ENCODE measurements at places on chromosomes 5 and 9.

DNA sequence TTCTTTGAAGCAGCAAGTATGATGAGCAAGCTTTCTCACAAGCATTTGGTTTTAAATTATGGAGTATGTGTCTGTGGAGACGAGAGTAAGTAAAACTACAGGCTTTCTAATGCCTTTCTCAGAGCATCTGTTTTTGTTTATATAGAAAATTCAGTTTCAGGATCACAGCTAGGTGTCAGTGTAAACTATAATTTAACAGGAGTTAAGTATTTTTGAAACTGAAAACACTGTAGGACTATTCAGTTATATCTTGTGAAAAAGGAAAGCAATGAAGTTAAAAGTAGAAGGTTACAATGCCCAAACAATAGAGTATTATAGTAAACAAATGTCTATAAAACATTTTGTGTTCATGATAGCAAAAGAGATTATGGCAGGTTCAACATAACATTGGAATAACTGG is 88.6 kb downstream of the JAK2 start:
- no peak for DNase-seq

- DNase-seq, result no peak
These were observed 66.0 kb upstream of the PANK3 start for GRCh38 chr5:168645195-168645594.

GRCh38 chr9:126518763-126519162 is 95.0 kb upstream of the LMX1B start:
- DNase-seq, result no peak

GRCh38 chr5:97929383-97929782 is 746.3 kb upstream of the RIOK2 start:
- DNase-seq, result no peak

DNA sequence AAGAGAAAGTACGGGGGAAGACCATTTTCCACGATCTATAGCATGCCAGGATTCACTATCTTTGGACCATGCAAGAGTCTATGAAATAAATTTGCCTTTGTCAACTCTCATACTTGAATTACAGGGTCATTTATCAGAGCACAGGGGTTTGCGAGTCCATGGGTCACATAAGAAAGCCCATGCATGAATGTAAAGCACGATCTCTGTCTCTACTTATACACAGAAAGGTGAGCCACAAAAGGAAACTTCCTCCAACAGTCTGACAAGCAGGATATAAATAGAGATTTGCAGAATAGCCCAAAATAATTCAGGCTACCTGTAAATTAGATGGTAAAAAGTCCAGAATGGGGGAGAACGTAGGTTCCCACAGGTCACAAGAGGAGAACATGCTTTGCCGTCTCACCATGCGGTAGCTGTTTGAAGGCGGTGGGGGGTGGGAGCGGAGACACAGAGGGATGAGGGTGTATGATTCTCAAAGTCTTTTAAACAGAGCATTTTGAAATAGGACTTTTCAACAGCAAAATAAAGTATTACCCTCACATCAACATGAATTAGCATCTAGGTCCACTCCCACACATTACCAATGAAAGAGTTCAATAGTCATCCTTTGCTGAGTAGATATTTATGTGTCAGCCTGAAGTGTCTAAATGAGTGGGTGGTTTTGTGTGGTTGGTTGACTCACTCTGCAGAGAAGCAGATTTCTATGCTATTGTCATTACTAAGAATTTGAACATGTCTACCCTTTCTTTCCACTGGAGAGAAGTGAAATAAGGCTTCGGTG is 279.7 kb downstream of the EBF1 start:
- DNase-seq, result no peak

DNA sequence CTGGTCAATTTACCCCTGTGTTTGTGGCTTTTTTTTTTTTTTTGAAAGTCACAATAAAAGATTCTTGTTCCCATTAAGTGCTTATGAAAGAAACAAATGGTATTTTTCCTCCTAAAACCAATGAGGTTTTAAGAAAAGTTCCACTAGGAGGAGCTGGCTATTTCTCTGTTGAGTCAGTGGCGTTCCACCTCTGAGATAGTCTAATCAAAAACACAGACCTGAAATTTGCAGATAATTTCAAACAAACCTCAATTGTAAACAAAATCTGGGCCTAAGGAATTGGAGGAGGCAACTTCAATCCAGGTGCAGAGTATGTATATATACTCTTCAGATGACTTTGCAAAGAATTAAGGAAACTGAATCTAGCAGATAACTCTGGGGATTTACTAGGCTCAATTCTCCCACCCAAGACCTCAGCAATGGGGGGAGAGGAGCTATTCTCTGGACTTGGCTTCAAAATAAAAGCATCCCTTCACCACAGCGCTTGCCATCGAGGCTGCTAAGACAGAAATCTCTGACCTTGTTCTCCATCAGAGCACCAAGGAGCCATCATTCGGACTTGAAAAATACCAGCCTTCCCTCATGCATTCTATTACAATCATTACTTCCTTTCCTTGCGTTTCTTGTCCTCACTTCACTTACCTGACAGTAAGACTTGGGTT is 52.4 kb downstream of the FANCC start:
- peak; percentile 56 for DNase-seq

GRCh38 chr5:95554647-95555548 is at the start of the genes ARSK and SKIC3:
ARSK (plus strand) TSS chr5:95555101; CDS start chr5:95555279, 178 bp downstream.
SKIC3 (minus strand) TSS chr5:95554977; CDS start chr5:95547150, 7,827 bp downstream.
- DNase-seq, result peak; percentile 99

DNA sequence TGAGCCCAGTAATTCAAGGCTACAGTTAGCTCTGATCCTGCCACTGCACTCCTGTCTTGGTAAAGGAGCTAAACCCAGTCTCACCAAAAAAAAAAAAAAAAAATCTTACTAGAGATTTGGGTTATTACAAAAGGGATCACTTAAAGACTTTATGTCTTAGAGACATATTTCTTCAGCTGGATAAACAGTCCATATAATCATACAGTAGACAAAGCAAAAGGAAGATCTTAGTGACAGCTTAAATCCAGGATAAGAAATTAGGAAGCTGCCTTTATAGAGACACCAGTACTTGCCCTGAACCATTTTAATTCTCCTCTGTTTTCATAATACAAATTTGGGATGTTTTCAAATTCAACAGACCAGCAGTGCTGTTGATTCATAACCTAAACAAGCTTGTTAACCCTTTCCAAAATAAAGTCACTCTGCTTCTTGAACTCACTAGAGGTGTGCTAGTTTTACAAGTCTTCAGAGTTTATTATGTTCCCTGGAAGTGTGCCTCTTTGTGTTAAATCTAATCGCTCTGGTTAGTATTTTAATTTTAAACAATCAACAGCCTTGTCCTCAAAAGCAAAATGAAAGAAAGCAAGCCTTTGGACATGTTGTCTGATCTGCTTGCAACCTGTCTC is 255.5 kb downstream of the ARRDC3 start:
- no peak for DNase-seq

GRCh38 chr5:89721353-89721752 is 688.2 kb downstream of the CETN3 start:
- DNase-seq, result no peak

- DNase-seq, result peak; percentile 21
These were observed 902 bp downstream of the HABP4 start for GRCh38 chr9:96450613-96451528.

- DNase-seq, result no peak
These were observed 375.2 kb downstream of the ARRDC3 start for GRCh38 chr5:91007780-91008402.

DNA sequence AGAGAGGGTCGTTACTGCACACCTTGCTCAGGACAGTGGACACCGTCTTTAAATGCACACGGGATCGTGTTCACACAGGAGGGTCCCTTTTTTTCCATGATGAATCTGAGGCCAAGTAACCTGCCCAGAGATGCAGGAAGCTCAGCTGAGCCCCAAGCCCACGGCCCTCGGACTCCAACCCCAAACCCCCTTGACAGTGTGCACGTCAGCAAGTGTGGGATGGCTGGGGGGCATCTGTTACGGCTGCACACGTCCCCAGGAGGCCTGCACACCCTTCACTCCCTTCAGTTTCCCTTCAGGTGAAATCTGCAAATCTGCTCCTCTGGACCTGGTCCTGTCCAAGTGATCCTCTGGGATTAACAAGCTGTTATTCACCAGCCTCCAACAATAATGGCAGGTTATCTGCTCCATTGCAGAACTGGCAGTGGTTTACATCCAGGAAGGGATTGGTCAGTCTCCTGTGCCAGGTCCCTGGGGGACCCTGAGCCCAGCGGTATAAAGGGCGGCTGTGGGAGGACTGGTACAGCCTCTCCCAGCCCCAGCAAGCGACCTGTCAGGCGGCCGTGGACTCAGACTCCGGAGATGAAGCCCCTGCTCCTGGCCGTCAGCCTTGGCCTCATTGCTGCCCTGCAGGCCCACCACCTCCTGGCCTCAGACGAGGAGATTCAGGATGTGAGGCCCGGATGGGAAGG is at the start of gene LCN1:
Gene LCN1, plus strand, starts transcription at position 525 of the 692 bp plus-strand sequence. Its CDS starts 58 bp downstream, at position 583.
- no peak for DNase-seq

DNA sequence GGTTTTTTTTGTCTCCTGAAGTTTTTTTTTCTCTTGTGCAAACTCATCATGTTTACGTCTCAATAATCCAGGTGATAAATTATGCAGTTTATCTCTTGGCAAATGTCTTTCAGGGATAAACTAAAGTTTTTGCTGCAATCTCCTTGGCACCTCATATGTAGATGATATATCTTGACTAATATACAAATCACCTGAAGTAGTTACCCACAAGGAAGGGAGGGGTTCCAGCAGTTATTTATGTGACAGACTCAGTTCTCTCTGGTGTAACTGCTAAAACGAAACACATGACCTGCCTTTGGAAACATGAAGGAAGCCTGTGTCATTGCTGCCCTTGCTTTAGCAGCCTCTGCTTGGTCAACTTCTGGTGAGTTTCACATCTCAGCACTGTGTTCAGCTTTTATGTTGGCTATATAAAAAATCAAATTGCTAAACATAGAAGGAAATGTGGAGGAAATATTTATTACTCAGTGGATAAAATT is 39.3 kb upstream of the KIAA1958 start:
- peak; percentile 17 for DNase-seq

DNA sequence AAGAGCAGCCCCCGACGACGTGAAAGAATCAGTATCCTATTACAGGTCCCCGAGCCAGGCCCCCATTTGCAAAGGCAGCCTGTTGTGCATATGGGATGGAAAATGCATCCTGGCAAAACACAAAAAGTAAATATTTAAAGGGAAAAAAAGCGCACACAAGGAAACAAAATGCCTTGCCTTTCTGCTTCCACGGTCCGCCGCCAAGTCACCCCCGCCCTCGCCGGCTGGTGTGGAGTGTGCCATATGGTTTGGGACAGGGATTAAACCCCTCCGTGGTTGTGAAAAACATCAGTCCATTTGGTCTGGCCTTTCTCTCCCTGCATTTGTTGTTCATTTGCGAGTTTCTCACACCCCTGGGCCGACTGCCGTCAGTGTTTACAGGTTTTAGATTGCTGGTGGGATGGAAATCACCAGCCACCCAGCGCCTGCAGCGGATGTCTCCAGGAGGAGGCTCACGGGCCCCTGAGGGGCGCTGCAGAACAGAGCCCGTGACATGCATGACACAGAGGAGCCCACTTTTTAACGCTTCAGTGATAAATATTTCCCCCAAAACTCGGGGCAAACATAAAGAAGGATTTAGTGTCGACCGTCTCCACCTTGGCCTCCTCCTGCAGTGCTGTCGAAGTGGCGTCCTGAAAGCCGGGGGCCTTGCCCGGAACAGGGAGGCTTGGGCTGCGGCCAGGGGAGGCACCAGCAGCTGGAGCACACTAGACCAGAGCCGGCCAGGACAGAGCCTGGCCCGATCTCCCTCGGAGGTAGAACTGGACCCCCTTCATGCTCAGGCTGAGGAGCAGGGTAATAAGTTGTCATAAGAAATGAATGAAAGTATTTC is 161.5 kb downstream of the HSD17B3 start:
- no peak for DNase-seq

DNA sequence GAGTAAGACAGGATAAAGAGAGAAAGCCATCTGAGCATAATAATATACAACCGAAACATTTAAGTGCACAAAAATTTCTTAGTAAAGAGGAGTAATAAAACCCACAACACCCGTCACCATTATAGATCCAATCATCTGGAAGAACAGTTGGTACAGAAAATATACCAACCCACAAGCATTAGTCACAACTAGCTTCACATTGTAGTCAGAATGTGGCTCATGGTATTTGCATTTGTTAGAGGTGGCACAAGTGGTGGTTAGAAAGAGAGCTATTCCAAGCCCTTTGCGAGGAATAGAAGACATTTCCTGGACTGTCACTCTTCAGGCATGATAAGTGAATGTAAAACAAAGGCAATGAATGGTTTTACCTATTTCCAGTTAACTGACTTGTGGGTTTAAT is 677.5 kb upstream of the ST8SIA4 start:
- DNase-seq, result no peak

DNA sequence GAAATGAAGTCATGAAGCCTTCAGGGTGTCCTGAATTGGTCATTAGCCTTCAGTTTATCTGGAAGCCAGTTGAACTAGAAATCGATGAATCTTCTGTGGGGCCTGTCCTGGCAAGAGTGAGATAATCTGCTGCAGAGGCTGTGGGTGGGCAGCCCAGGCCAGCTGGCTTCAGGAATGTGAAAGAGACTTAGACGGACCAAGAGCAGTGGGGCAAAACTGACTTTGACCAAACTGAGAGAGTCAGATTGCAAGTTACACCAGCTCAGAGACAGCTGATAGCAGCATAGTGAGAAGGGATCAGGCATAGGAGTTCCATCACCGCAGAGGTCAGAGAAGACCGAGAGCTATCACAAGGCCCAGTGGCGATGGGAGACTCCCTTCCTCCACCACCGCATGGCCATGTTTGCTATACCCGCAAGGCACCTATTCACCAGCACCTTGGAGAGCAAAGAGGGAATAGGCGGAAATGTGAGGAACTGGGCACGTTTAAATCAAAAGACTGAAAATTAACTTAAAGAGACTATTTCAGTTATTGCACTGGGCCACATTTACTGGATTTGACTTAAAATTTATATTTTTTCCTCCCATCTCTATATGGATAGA is 50.0 kb upstream of the GLIS3 start:
- no peak for DNase-seq

GRCh38 chr5:93674866-93675459 is 66.4 kb downstream of the POU5F2 start:
- DNase-seq, result no peak

- peak; percentile 64 for DNase-seq
These were observed 170.5 kb downstream of the ARHGEF28 start for GRCh38 chr5:73796164-73797131.

DNA sequence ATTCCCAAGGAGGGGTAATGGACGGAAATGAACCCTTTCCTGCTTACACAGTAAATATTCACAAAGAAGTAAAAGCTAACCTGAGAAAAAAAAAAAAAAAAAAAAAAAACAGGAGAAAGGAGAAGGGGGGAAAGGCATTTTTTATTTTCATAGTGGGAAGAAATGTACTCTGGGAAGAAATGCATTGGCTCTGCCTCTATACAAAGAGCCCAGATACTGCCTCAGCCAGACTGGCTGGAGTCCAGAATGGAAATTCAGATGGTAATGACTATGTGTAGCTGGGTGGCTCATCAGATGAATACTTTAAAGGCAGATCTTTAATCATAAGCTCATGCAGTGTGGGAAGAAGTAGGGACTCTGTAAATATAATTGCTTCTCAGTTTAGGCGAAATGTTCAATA is 124.9 kb upstream of the ZNF608 start:
- no peak for DNase-seq

GRCh38 chr9:74284581-74285450 is 212.3 kb upstream of the RORB start:
- no peak for DNase-seq

DNA sequence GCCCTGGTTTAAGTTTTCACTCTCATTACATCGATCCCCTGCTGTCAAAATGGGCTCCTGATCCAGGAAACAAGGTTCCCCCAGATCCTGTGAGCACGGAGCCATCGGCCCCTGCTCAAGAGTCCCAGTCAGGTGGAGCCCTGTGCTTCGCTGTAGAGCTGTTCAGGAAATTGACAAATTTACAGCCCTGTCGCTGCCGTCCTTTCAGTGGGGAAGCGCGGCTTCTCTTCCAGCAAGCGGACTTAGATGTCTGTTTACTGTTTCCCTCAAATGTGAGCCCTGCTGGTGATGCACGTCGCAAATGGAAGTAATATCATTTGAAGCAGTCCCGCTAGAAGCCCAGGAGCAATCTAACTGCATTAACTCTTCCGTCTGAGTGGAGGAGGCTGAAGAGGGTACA is 760.9 kb upstream of the WWC1 start:
- no peak for DNase-seq
